ENCODE measurements at places on chromosomes 5 and 9.

DNA sequence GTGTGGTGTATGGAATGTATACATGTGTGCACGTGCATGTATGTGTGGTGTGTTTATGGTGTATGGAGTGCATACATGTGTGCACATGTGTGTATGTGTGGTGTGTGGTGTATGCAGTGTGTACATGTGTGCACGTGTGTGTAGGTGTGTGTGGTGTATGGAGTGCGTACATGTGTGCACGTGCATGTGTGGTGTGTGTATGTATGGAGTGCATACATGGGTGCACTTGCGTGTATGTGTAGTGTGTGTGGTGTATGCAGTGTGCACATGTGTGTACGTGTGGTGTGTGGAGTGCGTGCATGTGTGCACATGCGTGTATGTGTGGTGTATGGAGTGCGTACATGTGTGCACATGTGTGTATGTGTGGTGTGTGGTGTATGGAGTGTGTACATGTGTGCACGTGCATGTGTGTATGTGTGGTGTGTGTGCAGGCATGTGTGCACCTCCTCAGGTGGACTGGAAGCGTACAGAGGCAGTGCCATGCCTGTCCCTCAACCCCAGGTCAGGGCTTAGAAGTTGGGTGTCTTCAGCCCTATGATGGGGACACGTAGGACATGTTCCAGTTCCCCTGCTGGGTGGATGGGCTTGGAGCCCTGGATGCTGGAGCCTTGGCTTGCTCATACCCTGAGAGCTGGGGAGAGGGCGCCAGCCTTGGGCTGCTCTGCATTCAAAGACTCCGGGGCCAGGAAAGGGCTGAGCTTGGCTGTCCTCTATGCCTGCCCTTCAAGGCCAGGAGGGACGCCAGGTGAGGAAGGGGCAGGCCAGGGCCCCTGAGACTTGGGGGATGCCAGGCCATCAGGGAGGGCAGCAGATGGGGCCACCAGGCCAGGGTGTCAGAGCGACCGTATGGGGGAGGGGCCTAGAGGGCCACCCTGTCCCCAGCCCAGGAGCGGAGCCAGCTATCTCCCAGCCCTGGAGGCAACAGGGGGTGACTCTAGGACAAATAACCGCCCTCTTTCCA, 12.2 kb downstream of the MYMK start:
- no peak for DNase-seq

- DNase-seq: no peak
These were observed 118.7 kb downstream of the TENT4A start for GRCh38 chr5:6831678-6832671.

DNA sequence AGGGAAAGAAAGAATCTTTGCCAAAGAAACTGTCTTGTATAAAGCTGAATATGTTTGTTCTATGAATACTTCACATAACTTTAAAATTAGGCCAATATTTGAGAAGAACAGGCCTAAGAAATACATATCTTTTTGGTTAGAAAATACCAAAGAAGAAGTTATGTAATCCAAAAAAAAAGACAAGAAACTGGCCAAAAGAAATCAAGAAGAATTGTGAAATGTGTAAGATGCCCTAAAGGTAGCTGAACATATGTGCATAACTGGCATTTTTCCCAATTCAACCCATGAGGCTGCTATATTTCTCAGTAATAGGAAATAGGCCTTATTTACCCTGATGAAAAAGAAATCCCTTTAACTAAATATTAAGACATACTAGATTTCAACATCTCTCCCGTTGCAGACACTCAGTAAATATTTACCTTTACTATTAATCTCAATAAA, 290.0 kb downstream of the CETN3 start:
- DNase-seq: no peak

GRCh38 chr5:6907320-6907918, 194.2 kb downstream of the TENT4A start:
- no peak for DNase-seq

DNA sequence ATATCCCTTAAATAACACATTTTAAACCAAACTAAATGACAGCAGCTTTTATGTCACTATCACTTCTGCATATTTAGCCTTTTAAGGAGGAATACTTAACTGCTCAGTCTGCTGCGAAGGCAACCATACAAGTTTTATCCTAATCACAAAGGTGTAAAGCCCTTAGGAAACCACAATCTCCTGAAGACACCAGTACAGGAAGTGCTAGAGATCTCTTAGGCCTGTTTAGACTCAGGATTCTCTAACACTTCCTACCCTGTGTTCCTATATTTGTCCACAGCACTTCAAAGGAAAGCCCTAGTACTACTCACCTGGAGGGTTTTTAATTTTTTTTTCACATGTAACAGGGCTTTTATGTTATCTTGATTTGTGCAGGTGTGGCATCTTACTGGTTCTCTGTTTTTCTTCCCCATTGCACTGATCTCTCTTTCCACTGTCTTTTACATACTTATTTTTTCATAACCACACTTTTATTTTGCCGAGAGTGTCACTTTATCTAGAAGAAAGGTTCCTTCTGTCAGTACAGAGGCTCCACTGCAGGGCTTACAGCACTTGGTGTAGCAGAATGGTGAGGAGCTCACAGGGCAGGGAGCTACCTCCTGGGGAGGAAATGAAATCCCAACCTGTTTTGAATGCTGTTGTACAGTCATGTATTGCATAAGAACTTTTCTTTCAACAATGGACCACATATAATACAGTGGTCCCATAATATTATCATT, 1060.6 kb upstream of the ACO1 start:
- DNase-seq: no peak

GRCh38 chr5:163578652-163579051, 73.2 kb downstream of the MAT2B start:
- no peak for DNase-seq

- no peak for DNase-seq
These were observed 7.6 kb downstream of the SPRY4 start for GRCh38 chr5:142317173-142317572.

GRCh38 chr5:11514705-11515432, 389.4 kb downstream of the CTNND2 start:
- no peak for DNase-seq

- no peak for DNase-seq
These were observed 116.0 kb downstream of the SLC12A2 start for GRCh38 chr5:128199611-128200010.

DNA sequence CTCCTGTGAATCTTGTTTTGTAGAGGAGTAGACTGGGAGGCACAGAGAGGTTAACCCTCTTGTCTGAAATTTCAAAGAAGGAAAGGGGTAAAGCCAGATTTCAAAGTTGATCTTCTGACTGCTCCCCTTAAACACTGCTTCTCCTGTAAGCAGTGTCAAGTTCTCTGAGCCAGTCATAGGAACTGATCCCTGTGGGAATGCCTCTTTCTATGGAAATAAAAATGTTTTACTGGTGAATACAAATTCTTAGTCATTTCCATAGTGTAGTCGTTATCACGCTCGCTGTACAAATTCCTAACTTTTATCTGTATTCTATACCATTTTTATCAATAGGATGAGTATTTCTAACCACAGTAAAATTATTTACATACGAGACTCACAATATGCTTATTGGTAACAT, 66.3 kb upstream of the PRRC1 start:
- DNase-seq: no peak

DNA sequence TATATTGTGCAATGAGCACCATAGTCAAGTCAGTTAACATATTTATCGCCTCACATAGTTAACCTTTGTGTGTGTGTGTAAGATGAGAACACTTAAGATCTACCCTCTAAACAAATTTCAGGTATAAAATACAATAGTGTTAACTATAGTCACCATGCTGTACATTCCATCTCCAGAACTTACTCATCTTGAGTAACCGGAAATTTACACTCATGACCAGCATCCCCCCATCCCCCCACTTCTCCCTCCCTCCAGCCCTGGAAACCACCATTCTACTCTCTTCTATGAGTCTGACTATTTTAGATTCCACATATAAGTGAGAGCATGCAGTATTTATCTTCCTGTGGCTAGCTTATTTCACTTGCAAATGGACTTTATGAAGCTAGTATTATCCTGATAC, 40.3 kb downstream of the ZNF354A start:
- no peak for DNase-seq

- DNase-seq: no peak
These were observed 6.9 kb downstream of the NR4A3 start for GRCh38 chr9:99828417-99829176.

DNA sequence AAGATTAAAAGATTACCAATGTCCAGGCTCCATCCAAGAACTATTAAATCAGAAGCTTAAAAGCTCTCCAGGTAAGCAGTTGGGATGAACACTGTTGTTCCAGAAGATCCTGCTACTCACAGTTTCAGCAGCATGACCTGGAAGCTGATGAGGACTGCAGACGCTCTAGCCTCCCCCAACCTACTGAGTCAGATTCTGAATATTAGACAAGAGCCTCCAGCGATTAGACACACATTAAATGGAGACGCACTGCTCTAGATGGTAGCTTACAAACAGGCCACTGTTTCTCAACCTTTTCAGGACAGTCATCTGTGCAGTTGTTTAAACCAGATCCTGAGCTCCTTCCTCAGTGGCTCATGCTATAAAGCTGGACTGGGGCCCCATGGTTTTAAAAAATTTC, 54.3 kb downstream of the MTMR12 start:
- no peak for DNase-seq

- no peak for DNase-seq
These were observed 28.5 kb downstream of the TSPAN17 start for GRCh38 chr5:176675676-176676360.

- no peak for DNase-seq
These were observed 15.2 kb downstream of the EHMT1 start for GRCh38 chr9:137634016-137634415.

- no peak for DNase-seq
These were observed 488.1 kb downstream of the EBF1 start for GRCh38 chr5:158611581-158611980.

GRCh38 chr9:758146-758545, 83.4 kb upstream of the DMRT1 start:
- DNase-seq: no peak

DNA sequence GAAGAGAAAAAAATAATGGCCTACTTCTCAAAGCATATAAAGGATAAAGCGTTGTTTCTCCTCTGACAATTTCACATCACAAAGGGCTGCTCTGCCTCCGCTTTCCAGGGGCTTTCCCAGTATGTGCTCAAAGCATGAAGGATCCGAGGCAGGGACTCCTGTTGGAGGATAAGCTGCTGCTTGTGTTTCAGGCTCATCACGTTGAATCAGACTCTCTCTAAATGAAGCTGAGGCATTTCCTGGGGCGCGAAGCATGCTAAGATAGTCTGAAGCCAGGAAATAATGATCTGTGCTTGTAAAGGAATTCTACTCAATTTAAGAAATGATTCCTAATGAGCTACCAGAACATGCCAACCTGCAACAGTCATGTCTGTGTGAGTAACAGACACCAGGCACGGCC, 97.5 kb downstream of the MARCHF11 start:
- DNase-seq: no peak

GRCh38 chr9:134455021-134455471, 128.8 kb downstream of the RXRA start:
- DNase-seq: no peak

DNA sequence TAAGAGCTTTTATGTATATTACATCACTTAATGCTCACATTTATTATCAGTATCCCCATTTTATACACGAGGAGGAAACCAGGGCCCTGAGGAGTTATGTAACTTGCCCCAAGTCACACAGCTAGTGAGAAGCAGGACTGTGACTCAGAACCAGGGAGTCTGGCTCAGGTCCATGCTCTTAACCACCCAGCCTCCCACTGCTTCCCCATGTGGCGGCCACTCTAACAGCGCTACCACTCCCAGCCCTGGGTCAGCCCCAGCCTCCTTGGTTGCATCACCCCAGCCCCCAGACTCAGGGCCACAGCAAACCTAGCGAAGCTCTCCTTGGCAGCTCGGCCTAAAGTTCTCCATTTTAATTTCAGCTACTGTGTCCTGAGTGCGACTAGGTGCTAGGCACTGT, 159.1 kb downstream of the PAX5 start:
- no peak for DNase-seq

DNA sequence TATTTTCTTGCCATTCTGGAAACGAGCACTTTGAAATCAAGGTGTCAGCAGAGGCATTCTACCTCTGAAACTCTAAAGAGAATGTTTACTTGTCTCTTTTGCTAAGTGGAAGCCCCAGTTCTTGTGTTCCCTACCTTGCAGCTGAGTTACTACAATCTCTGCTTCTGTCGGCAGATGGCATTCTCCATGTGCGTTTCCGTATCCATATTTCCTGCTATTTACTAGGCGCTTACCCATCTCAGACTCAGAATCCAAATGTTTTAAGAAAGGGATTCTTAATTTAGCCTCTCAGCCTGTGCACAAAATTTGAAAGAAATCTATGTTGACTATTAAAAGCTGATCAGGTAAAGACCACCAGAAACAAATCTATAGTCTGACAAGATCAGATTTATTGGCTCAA, 221.3 kb upstream of the FTMT start:
- no peak for DNase-seq

DNA sequence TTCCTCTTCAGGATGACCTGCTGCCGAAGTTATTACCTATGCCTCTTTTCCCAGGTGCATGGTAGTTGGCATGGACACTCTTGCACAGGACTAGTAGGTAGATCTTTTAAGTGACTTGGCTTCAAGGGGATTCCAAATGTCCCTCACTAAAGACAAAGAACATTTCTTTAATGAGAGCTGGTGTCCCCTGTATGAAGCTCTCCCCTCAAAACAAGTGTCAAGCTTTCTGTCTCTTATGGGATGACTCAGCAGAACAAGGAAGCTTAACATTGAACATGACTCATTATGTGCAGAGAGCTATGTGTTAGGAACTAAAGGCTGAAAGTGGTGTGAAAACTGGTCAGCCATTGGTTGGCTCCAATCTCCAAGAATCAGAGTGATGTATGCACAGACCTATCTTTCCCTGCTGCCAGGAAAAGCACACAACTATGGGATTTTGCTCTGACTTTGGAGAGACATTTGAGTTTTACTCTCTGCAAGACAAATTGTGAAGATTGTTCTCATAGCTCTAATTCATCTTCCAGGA, 120.5 kb downstream of the PRDM6 start:
- no peak for DNase-seq

DNA sequence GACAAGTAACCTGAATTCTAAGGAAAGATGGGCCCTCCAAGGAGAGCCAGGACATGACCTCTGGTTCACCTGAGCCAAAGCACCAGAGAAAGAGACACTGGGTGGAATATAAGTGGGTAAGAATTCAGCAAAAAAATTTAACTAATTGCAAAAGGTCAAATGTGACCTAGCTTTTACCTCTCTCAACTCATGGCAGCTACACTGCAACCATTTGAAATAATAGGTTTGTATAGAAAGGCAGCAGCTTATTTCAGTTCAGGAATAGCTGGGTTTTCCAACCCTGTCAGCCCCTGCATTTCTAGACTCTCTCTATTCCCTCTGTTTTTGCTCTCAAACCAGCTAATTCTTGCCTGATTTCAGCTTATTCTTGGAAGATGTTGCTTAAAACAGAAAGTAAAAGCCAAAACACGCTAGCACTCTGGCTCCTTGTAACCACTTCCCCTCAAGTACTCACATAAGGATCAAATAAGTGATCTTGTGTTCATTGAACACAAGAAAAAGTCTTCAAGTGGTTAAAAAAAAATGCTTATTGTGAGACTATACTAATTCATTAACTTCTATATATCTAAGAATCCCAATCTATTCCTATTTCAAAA, 101.1 kb upstream of the NR4A3 start:
- DNase-seq: no peak

All from activated T-cell treated with anti-CD3 and anti-CD28 coated beads for 4 hours (primary cell).